ENCODE measurements at places on chromosomes 3 and 15. TPM values are rescaled to one million over a fixed set of nuclear protein-coding genes. Genes with fewer than 3 reads are reported as not detected.

Gene MRAS
- total RNA-seq = 10.5 TPM

Gene C3orf85
- not detected for total RNA-seq

Gene CISH
- 0.51 TPM for total RNA-seq

Gene RTP3
- total RNA-seq = not detected

Gene TRIM71
- not detected for total RNA-seq

Gene RPS17
- total RNA-seq = 4,157 TPM

Gene PARP14
- 7.9 TPM for total RNA-seq

Gene SMCO1
- total RNA-seq = 0.03 TPM

Gene KCNH8
- total RNA-seq = not detected

Gene PIGZ
- 1.1 TPM for total RNA-seq

Gene TRAT1
- total RNA-seq = not detected

Gene CLDN16
- not detected for total RNA-seq

Gene CCR3
- total RNA-seq = not detected

Gene CNTN4
- not detected for total RNA-seq

Gene P4HTM
- total RNA-seq = 12.4 TPM

Gene ARPIN
- 11.8 TPM for total RNA-seq

Gene HCLS1
- 0.14 TPM for total RNA-seq

Gene MYRIP
- total RNA-seq = not detected

Gene SAMMSON
- total RNA-seq = not detected

Gene TTC21A
- total RNA-seq = 1.9 TPM

Gene CCDC9B
- total RNA-seq = 20.2 TPM

Gene FAM81A
- 12.7 TPM for total RNA-seq

Gene SPATA12
- total RNA-seq = 0.47 TPM

Gene COL6A5
- total RNA-seq = not detected

Gene ABI3BP
- 1.1 TPM for total RNA-seq

Gene LNP1
- 0.77 TPM for total RNA-seq

Gene UTS2B
- 0.08 TPM for total RNA-seq

Gene CCNL1
- total RNA-seq = 34.6 TPM

Gene CHST13
- total RNA-seq = 0.50 TPM

Gene ATG3
- 57.9 TPM for total RNA-seq

Gene SLC15A2
- 0.07 TPM for total RNA-seq

Gene LRRN1
- not detected for total RNA-seq

Gene BCHE
- 0.83 TPM for total RNA-seq

Gene MNS1
- 2.5 TPM for total RNA-seq

Gene POLQ
- 6.3 TPM for total RNA-seq

Gene GALNT15
- total RNA-seq = 0.05 TPM

Gene GLDN
- total RNA-seq = 0.07 TPM

Gene SNTN
- not detected for total RNA-seq

Gene AVEN
- 21.4 TPM for total RNA-seq

Gene AHSG
- total RNA-seq = not detected

Gene ROPN1
- total RNA-seq = not detected

Gene OR5K2
- total RNA-seq = not detected

Measured in A549 treated with CORT108297 at 1 μM for 4 hours (cell line).